Stimulated activated CD4-positive, alpha-beta T cell treated with anti-CD3 and anti-CD28 coated beads, TNF-alpha, amount 100 ng/mL, for 1 hour (primary cell): ENCODE measurements at places on chromosomes 3 and 15.

- DNase-seq: no peak
These were observed 1181.9 kb downstream of the ROBO2 start for GRCh38 chr3:78221796-78222195.

DNA sequence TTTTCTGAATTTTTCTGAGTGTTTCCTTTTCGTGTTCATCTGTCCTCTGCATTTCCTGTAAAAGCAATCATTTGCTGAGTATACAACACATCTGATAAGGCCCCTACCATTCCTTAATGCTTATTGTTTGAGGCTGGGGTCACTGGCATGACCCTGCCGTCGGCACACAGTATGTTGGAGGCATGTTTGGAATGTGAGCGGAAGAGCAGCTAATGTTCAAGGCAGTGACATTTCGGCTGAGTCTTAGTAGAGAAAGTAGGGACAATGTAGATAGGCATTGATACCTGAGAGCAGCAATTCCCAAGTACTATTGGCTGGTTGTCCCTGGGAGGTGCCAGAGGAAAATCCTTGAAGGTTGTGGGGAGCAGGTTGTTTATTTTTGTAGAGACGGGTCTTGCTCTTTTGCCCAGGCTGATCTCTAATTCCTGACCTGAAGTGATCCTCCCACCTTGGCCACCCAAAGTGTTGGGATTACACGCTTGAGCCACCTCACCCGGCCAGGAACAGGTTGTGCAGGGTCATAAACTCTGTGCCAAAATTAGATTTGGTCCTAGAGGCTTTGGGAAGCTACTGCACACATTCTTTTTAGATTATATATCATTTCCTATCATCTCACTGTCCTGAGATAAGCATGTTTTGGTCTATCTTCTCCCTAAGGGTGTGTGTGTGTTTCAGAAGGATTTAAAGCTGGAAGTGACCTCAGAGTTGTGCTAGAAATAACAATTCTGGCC is 13.5 kb downstream of the PTPN23 start:
- DNase-seq: no peak

DNA sequence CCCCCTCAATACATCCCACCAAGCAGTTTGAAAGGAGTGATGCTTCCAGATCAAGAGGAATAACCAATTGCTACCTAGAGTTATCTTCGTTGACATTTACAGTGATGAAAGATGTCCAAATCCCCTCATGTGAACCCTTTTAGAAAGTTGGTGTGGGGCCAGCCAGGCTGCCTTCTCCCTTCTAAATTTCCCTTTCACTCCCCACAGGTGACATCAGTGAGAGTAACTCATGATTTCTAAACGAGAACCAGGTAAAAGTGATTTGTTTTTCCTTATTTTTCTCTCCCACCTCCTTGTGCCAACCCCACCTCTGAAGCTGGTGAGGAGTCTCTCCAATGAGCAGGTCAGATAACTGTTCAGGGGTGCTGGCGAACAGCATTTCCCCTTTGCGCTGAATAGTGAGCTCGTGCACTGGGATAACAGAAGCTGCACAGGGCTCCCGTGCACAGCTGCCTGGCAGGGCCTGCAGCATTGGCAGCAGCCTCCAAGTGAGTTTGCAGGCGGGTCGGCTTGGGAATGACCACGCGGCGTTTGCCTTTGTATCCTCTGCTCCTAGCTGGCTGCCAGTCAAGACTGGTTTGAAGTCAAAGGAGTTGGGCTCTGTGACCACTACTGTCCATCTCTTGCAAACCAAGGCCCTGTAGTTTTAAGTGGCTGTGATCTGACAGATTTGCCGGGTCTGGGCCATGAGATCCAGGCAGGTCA is 70.2 kb upstream of the CORO2B start:
- no peak for DNase-seq

GRCh38 chr3:194671511-194671899 is 486 bp downstream of the LSG1 start:
- DNase-seq: no peak

GRCh38 chr3:178990293-178990692 is 81.3 kb downstream of the ZMAT3 start:
- no peak for DNase-seq

DNA sequence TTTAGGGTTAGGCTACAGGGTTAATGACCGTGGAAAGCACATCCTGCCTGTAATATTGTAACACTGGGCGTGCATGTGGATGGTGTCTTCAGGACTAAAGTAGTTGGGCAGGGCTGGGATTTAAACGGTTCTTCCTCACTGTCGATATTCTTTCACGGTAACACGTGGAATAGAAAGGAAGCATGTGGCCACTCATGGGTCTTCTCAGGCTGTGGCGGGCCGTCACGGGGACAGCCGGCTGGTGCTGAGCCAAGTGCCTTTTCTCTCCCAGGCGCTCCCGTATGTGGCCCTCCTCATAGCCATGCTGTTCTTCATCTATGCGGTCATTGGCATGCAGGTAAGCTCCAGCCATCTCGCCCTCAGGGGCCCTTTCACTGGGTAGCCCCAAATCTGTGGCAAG is 73.7 kb downstream of the CHDH start:
- DNase-seq: no peak
